ENCODE measurements at places on chromosomes 16 and 17. TPM values are rescaled to one million over a fixed set of nuclear protein-coding genes. Genes with fewer than 3 reads are reported as not detected.

GRCh38 chr17:603406-604114, 111.1 kb downstream of the VPS53 start:
- ATAC-seq: no peak

DNA sequence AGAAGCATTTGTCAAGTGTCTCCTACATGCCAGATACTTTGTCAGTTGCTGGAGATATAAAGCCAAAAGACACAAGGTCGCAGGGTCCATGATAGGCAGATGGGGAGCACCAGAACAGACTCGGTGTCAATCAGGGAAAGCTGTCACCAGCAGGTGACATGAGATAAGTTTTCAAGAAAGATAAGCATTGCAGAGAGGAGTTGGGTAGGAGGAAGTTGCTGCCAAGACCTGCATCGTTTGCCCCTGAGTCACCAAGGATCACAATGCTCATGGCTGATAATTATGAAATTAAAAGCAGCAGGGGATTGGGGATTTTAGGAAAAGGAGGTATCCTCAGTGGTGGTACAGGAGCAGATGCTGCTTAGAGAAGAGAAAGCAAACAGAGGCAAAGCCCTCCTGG, 551.1 kb upstream of the CDH11 start:
- ATAC-seq: peak; percentile 18

GNG13 gene
- not detected for total RNA-seq

DNA sequence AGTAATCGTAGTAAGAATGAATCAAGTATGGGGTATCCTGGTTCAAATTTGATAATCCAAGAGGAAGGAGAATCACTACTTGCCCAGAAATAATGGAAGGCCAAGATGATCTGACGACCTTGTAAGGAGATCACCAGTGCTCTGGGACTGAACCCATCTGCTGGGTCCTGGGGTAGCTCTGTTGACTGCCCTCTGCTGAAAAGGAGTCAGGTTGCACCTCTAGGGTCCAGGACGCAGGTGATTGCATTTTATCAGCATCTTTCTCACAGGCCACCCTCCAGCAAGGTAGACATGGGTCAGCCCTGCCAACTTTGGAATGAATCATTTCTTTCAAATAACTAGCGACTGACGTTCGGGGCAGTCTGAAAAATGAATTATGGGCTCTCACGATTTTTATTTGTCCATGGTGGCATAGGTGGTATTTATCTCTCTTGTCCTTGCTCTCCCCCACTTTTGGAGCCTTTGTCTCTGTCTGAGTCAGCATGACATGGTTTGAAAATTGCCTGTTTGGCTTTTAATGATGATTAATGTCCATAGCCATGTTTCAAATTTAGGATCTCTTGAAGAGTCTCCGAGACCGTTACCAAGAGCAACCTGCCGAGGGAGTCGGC, 163.7 kb downstream of the MSI2 start:
- no peak for ATAC-seq

- ATAC-seq: peak; percentile 65
Measured at GRCh38 chr17:5820721-5821456, 236.6 kb upstream of the NLRP1 start.

- ATAC-seq: no peak
Measured at GRCh38 chr16:72621651-72622050, 426.3 kb downstream of the ZFHX3 start.

CCL5 gene
- 0.56 TPM for total RNA-seq

DNA sequence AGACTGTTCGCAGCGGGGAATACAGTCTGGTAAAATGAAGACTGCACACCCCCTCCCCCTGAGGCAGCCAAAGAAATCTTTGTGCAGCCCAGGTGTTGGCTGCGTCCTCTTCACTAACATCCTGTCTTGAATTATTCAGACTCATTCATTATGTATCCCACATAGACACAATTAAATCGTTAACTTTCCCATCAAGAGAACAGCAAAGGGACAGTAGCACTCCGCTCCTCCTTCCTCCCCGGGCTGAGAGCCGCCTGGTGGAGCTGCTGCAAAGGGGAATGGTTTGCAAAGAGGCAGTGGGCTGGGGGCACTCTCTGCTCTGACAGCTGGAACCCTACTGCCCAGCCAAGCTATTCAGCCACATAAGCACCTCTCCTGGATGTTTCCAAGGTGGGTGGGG, 290.0 kb upstream of the SOX9 start:
- no peak for ATAC-seq

- ATAC-seq: no peak
Measured at GRCh38 chr16:17374668-17375255, 96.0 kb downstream of the XYLT1 start.

- peak; percentile 44 for ATAC-seq
Measured at GRCh38 chr16:78460428-78460827, 361.0 kb downstream of the WWOX start.

DNA sequence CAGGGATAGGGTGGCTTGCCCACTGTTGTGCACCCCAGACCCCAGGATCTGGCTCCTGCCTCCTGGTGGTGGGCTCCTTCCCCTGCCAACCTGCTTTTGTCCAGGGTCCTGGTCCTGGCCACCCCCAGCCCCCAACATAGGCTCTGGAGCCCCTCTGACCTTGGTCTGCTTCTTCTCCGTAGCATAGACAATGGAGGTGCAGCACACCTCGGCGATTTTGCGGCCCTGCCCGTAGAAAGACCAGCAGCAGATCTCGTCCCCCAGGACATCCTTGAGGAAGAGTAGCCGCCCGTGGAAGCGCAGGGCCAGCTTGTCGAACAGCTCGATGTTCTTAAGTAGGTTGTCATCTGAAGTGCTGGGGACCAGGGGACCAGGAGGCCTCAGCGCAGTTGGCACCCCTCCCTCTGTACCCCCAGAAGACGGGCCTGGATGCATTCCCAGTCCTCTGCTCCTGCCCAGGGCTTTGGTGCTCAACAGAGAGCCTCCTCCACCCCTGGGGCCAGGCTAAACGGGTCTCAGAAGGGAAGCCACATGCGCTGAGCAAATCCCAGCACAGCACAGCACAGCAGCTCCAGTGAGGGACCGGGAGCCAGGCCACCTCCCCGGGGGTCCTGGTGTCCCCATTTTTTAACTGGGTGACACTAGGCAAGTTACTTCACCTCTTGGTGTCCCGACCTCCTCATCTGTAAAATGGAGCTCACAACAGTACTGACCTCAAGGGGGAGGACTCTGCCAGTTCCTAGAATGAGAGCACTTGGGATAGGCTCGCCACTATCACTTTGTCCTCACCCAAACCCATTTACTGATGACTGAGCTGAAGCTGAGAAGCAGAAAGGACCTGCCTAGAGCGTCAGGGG, 10.8 kb downstream of the ASPHD1 start:
- ATAC-seq: peak; percentile 13

- no peak for ATAC-seq
Measured at GRCh38 chr17:16495561-16495960, 3.6 kb upstream of the LRRC75A start.

GRCh38 chr17:250487-251300, 69.2 kb upstream of the DOC2B start:
- no peak for ATAC-seq

PRAC1 gene
- not detected for total RNA-seq

DNA sequence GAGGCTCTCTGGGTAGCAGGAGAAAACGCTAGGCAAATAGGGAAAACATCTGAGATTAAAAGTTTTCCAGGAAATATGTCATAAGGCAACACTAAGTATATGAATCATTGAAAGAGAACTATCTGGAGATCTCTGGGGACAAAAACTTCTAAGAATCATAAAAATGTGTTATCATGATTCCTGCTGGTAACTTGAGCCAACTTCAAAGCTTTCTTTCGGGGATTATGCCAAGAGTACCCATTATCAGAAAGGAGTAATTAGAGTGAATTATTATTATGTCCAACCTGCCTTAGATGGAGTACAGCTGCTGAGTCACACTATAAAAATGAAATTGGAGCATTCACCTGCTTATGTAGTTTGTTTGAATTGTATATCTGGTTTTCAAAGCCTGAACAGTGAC, 488.5 kb upstream of the SOX9 start:
- ATAC-seq: no peak

DNA sequence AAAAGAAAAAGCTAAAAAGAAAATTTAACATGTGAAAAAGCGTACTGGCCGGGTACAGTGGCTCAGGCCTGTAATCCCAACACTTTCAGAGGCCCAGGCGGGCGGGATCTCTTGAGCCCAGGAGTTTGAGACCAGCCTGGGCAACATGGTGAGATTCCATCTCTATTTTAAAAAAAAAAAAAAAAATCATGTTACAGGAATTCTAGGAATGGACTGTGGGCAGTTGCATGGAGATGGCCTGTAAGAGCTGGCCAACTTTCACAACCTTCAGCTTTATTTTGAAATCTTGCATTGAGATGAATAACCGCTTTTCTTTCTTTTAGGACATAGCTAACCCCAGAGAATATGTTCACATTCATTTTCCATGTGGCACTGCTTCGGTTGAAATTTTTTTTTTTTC, 8.2 kb upstream of the CIAO3 start:
- ATAC-seq: no peak

KRT40 gene
- not detected for total RNA-seq

- ATAC-seq: peak; percentile 93
Measured at GRCh38 chr16:66751303-66751991, at the start of gene DYNC1LI2. DYNC1LI2 (minus strand) TSS chr16:66751609; CDS start chr16:66751591, 18 bp downstream.

DNA sequence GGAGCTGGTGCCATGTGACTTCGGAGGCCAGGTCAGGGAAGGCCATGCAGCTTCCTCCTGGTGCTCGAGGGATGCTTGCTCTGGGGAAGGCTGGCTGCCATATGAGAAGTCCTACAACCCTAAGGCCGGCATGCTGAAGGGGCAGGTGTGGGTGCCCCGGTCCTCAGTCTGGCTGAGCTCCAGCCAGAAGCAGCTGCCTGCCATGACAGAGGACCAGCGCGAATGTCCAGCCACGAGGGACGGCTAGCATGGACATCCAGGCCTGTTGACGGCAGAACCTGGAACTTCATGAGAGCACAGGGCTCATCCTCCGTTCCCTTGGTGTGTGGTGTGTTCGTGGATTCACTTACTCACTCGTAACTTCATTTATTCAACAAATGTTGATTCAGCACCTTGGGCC, 140.6 kb downstream of the IRF8 start:
- ATAC-seq: no peak

- ATAC-seq: no peak
Measured at GRCh38 chr16:23979982-23980381, 144.2 kb downstream of the PRKCB start.

GRCh38 chr17:1462164-1463112, 6.4 kb upstream of the CRK start:
- ATAC-seq: no peak

GRCh38 chr16:19659554-19659953, 58.5 kb downstream of the KNOP1 start:
- ATAC-seq: no peak

DNA sequence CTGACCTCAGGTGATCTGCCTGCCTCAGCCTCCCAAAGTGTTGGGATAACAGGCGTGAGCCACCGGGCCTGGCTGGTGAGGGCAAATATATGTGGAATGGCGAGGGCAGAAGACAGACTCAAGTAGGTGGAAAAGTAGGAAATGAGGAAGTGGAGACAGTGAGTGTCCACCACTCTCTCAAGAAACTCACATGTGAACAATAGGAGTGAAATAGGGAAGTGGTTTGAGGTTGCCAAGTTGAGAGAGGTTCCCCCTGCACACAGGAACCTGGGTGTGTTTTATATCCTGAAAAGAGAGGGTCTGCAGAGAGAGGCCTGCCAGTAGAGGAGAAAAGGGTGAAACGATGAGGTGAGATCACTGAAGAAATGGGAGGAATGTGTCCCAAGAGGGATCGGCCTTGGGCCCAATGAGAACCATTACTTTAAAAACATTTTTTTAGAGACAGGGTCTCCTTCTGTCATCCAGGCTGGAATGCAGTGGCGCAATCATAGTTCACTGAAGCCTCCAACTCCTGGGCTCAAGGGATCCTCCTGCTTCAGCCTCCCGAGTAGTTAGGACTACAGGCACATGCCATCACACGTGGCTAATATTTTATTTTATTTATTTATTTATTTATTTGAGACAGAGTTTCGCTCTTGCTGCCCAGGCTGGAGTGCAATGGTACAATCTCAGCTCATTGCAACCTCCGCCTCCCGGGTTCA, 17.1 kb upstream of the CORO1A start:
- ATAC-seq: peak; percentile 51

- ATAC-seq: peak; percentile 0
Measured at GRCh38 chr16:89720551-89720812, 216 bp downstream of the VPS9D1 start.

GRCh38 chr17:61139219-61139618, 260.4 kb upstream of the TBX2 start:
- peak; percentile 76 for ATAC-seq

CLDN7 gene
- total RNA-seq: 279 TPM

DNA sequence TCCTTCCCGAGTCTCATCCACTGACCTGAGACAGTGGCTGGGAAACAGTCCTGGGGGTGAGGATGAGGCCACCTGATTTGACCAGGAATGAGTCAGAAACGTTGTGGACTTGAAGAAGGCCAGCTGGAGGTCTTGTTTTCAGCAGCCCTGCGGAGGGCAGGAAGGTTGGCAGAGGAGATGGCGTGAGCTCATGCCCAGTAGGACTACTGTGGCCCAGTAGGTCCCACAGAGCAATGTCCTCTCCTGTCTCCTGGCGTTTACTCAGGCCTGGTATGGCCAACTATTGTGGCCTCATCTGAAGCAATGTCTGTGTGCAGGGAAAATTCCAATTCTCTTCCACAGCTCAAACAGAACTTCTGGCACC, 84.1 kb upstream of the DNAJA2 start:
- no peak for ATAC-seq

DNA sequence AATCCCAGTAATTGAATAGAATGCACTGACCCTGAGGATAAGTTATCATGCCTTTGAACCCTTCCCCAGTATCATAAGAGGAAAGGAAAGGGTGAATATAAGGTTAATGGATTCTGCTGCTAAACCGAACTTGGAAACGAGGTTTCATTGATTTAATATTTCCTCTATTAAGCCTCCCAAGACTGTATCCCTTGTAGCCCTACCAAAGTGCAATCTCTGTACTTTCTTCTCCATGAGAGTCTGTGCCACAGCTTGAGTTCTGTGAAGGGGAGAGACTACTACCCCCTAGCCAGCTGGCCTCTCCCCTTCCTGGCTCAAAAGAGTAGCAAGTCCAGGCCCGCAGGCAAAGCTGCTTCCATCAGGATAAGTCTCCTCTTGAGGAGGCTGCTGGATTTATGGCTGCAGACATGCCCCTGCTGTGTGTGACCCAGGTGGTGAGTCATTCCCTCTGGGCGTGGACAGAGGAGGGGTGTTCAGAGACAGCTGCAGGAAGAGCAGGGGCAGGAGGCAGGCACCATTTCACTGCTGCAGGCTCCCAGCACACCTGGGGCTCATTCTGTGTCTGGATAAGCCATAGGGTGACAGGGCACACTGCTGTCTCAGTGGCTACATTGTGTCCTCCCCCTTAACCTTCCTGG, 58.4 kb downstream of the TOM1L2 start:
- peak; percentile 99 for ATAC-seq

DNA sequence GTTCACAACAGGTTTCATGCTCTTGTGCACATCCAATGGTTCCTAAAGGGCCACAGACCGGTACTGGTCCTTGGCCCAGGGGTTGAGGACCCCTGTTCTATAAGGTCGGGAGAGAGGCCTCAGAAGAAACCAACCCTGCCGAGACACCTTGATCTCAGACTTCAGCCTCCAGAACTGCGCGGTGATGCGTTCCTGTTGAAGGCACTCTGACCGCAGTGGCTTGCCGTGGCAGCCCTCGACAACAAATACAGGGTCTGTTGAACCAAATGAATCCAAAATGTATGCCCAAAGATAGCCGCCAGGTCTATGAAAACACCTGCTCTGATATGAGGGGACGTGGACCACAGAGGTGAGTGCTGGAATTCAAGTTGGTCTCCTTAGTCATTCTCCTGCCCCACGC, 389.8 kb downstream of the SEC14L1 start:
- no peak for ATAC-seq

GRCh38 chr17:58911741-58912343, 156.2 kb downstream of the PPM1E start:
- no peak for ATAC-seq

GRCh38 chr17:58039975-58040374, 32.9 kb upstream of the SRSF1 start:
- no peak for ATAC-seq

- no peak for ATAC-seq
Measured at GRCh38 chr17:80927791-80928216, 63.8 kb upstream of the CHMP6 start.
